B cell (primary cell): ENCODE measurements at places on chromosomes 16 and 17. TPM values are rescaled to one million over a fixed set of nuclear protein-coding genes. Genes with fewer than 3 reads are reported as not detected.

DNA sequence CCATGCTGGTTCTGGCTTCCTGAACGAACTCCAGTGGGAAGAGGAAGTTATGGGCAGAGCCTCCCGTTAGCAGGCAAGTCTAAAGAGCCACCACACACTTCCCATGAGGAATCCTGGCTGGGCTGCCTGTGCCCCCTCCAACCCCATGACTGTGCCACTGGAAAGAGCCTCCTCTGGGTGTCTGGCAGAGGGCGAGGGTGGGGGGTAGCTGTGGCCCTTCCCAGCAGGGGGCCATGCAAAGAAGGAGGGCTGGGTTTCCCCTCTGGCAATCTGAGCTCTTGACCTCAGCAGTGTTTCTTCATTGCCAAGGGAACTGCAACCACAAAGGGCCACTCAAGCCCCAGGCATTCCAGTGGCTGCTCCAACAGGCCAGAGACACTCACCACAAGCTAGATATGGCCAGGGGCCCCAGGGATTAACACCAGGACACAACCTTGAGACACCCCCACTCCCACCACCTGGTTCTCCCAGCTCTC lies 1.7 kb upstream of the RRAD start:
- H3K36me3 ChIP-seq: peaks cover 8% of the 10 kb centered on the region
- DNase-seq: no peak
- no peaks in the 10 kb centered on the region for H3K27me3 ChIP-seq
- no peak overlapping the region for H3K4me3 ChIP-seq
- peaks cover 11% of the 10 kb centered on the region for H3K4me1 ChIP-seq
- H3K27ac ChIP-seq: no peak overlapping the region

Gene TBX2
- total RNA-seq: not detected in 2 replicates

Gene CCL16
- not detected in 2 replicates for total RNA-seq

Gene ABHD15
- total RNA-seq: 44.1 and 44.8 TPM in 2 replicates

DNA sequence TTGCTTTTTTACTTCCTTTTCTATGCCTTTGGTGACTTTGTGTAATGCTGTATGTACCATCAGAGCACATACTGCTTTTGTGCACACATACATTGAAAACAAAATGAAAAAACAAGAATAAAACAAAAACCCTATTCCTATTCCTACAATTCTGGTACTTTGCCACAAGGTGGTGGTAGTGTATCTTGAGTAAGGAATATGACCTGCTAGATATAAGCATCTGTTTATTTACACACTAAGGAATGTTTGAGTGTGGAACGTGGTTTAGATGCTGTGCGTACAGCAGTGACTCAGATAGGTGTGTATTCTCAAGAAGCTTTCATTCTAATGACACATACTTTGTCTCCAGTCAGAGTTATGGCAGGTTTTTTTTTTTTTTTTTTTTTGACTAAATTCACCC lies 606.2 kb downstream of the WWOX start:
- H3K4me1 ChIP-seq: no peaks in the 10 kb centered on the region
- H3K4me3 ChIP-seq: no peak overlapping the region
- H3K27ac ChIP-seq: no peak overlapping the region
- DNase-seq: peak; percentile 39

Gene KRT36
- total RNA-seq: not detected in 2 replicates

DNA sequence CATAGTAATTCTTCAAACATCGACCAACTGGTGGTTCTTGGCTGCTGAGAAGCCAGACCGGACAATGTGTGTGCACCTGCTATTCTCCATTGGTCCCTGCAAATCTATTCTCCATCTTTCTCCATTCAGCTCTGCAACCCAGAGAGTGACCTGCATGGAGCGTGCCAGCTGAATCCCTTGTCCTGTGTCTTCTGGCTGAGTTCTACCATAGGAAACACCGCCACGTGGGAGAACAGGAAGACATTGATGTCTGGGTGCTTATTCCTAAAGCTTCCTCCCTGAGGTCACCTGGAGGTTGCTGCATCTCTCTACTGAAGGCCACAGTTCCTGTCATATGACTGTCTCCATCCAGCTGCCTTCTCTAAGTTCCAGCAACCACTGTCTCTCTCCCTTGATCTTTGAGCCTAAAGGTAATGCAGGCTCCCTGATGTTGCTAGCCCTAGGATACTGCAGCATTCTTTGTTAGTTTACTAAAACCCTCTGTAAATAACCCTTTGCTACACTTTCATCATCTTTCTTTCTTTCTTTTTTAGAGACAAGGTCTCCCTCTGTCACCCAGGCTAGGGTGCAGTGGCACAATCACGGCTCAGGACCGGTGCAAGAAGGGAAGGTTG lies 10.6 kb upstream of the SMG1 start:
- H3K4me1 ChIP-seq: no peaks in the 10 kb centered on the region
- no peak for DNase-seq
- no peak overlapping the region for H3K27ac ChIP-seq

- no peak overlapping the region for H3K4me3 ChIP-seq
- DNase-seq: no peak
- no peaks in the 10 kb centered on the region for H3K4me1 ChIP-seq
- no peaks in the 10 kb centered on the region for H3K36me3 ChIP-seq
- no peak overlapping the region for H3K27ac ChIP-seq
These were observed 246.2 kb downstream of the KATNIP start for GRCh38 chr16:27795992-27796614.

Gene CES5A
- total RNA-seq: not detected in 2 replicates

DNA sequence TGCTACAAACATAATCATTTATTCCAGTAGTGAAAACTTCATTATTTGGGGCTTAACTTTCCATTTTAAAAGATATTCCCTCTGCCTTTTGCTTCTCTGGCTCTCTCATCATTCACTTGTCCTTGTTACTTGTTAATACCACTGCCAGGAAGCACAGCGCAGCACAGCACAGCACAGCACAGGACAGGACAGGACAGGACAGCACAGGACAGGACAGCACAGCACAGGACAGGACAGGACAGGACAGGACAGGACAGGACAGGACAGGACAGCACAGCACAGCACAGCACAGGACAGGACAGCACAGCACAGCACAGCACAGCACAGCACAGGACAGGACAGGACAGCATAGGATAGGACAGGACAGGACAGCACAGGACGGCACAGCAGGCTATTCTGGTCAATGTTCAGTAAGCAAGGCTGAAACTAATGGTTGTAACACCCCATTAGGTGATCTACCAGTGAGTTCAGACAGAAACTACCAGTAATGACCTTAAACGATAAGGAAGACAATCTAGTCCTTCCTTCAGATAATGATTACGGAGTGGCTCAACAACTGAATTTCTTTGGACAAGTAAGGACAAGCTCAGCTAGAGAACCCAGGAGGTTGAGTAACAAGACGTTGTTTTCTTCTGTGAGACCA lies 31.9 kb downstream of the COG1 start:
- no peak overlapping the region for H3K27ac ChIP-seq
- H3K4me1 ChIP-seq: peaks cover 15% of the 10 kb centered on the region
- no peak for DNase-seq
- no peaks in the 10 kb centered on the region for H3K27me3 ChIP-seq

DNA sequence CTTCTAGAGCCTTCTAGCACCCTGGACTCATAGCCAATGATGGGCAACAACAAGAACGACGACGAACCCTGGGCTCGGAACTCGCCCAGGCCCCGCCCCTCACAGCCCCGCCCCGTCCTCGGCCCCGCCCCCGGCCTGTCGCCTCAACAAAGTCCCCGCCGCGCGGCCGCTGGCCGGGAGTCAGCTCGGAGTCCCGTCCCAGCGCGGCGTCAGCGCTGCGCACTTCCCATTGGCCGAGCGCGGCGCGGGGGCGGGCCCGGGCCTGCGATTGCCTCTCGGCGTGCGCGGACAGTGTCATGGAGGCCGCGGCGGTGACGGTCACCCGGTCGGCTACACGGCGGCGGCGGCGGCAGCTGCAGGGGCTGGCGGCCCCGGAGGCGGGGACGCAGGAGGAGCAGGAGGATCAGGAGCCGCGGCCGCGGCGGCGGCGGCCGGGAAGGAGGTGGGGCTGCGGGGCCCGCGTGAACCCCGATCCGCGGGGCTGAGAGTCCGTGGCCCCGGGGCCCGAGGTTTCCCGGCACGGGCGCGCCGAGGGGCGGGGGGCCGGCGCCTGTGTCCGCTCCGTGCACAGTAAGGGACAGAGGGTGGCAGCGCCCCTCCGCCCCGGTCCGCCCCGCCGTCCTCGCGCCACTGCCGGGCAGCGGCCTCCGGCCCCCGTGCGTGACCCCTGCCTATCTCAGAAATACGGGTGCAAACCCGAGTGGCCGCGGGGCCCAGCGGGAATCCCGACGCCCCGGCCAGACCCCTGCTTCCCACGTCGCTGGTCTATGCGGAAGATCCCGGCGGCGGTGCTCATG lies at the start of gene ENGASE:
Gene ENGASE, plus strand, starts transcription at position 176 of the 797 bp plus-strand sequence. Its CDS starts 121 bp downstream, at position 297.
- no peaks in the 10 kb centered on the region for H3K27me3 ChIP-seq
- H3K4me1 ChIP-seq: peaks cover 18% of the 10 kb centered on the region
- H3K36me3 ChIP-seq: peaks cover 6% of the 10 kb centered on the region
- H3K27ac ChIP-seq: peak within 1 kb of the TSS; percentile 49
- DNase-seq: peak; percentile 92

Gene SDR42E2
- total RNA-seq: 0.27 and 0.62 TPM in 2 replicates

DNA sequence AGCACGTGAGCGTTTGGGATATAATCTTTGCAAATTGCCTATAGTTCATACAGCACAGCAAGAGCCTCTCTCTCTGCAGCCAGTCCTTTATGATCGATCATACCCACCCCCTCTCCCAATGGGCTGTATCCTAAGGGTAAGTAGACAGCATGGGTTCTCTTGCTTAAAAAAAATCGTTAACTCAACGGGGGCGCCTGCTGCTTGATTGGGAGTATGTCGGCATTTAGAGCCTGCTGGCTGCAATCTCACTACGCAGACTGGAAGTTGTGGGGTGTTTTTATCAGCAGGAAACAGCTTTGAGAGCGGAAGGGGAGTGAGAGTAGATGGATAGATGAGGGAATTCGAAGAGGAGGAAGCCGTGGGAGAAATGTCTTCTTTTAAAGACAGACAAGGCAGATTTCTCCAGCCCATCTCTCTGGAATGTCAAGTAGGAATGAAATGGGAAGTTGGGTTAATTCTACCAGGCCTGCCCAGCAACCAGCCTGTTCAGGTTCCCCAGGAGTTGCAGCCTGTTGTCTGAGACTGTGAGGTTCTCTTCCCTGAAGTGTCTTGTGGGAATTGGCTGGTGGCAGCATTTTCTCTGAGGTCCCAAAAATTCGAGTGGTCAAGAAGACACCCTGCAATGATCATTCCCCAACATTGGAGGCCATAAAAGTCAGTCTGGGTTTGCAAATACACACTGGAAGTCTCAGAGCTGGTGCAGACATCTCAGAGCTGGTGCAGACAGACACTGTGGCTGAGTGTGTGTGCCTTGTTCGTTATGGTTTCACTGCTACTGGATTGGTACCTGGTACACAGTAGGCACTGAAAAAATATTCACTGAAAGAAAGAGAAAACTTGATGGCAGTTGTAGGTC lies 65.6 kb downstream of the PRKCB start:
- peaks cover 85% of the 10 kb centered on the region for H3K4me1 ChIP-seq
- peaks cover 5% of the 10 kb centered on the region for H3K36me3 ChIP-seq
- DNase-seq: no peak

DNA sequence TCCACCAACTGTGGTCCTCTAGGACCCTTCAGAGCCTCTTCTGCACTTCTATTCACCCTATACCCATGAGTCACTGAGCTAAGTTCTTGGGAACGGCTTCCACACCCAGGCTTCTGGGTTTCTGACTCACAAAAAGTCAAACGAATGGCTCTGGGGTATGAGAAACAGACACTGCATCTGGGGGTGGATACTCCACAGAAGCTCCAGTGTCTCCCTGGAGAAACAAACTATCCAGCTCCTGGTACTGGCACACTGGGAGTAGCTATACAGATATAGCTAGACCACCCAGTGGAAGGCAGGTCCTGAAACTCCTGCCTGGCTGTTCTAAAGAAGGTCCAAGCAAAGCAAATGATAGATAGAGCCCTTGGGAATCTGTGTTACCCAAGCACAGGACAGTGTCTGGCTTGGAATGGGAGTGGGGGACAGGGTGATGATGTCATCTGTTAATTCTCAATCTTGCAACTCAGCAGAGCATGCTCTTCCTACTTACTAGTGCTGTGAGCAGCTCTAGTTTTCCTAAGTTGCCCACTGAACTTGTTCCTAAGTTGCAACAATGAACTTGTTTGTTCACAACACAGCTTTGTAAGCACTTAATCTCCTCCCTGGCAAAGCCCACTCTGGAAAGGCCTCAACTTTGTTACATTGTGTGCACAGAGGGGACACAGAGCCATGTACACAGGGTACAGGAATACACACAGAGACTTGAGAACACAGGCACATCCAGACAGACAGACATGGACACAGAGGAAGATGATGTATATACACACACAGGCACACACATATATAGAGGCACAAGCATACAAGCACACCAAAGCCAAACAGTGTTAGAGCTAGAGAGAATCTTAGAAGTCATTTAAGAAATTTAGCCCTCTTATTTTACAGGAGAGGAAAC lies 6.7 kb downstream of the MMP28 start:
- H3K27ac ChIP-seq: no peak overlapping the region
- no peaks in the 10 kb centered on the region for H3K4me1 ChIP-seq
- no peak for DNase-seq
- no peak overlapping the region for H3K4me3 ChIP-seq

- no peaks in the 10 kb centered on the region for H3K36me3 ChIP-seq
- no peak overlapping the region for H3K27ac ChIP-seq
- no peaks in the 10 kb centered on the region for H3K27me3 ChIP-seq
These were observed 382.0 kb downstream of the GRIN2A start for GRCh38 chr16:9800186-9800738.

DNA sequence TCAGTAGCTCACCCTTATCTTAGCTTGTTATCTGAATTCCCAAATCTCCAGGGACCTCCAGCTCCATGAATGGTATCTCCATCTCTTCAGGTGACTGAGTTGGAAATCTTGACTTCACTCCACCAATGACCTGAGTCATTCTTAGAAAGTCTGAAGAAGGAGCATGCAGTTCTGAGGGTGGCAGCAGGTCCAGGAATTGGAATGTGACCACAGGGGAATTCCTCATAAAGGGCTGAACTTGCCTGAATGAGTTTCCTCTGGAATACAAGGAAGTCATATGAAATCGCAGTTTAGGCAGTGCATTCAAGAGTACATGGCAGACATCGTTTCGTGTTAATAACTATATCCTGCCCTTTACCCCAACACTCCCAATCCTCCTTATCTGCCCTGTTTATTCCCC lies 12.5 kb upstream of the PYY start:
- H3K27ac ChIP-seq: no peak overlapping the region
- H3K4me3 ChIP-seq: no peak overlapping the region
- no peak for DNase-seq
- no peaks in the 10 kb centered on the region for H3K36me3 ChIP-seq
